ENCODE measurements at places on chromosomes 16 and 17. TPM values are rescaled to one million over a fixed set of nuclear protein-coding genes. Genes with fewer than 3 reads are reported as not detected.

The STUB1 gene
- 125 TPM for total RNA-seq

The TBC1D3 gene
- not detected for total RNA-seq

The CA4 gene
- not detected for total RNA-seq

The PMFBP1 gene
- total RNA-seq = 0.05 TPM

The ATP2A1 gene
- 4.1 TPM for total RNA-seq

The GGNBP2 gene
- 57.8 TPM for total RNA-seq

The ELMO3 gene
- total RNA-seq = 1.4 TPM

The ABAT gene
- total RNA-seq = 0.34 TPM

The LRRC36 gene
- total RNA-seq = not detected

The GDPD3 gene
- 1.4 TPM for total RNA-seq

The HSD17B2 gene
- total RNA-seq = 0.16 TPM

The ST6GALNAC1 gene
- 0.46 TPM for total RNA-seq

The RABEP2 gene
- total RNA-seq = 11.4 TPM

The SEZ6L2 gene
- 20.5 TPM for total RNA-seq

The NT5C3B gene
- total RNA-seq = 103 TPM

The STARD3 gene
- total RNA-seq = 49.8 TPM

The PRSS33 gene
- not detected for total RNA-seq

The CXCL16 gene
- total RNA-seq = 13.8 TPM

The FCSK gene
- 5.7 TPM for total RNA-seq
